ENCODE measurements at places on chromosomes 3 and 15. TPM values are rescaled to one million over a fixed set of nuclear protein-coding genes. Genes with fewer than 3 reads are reported as not detected.

DNA sequence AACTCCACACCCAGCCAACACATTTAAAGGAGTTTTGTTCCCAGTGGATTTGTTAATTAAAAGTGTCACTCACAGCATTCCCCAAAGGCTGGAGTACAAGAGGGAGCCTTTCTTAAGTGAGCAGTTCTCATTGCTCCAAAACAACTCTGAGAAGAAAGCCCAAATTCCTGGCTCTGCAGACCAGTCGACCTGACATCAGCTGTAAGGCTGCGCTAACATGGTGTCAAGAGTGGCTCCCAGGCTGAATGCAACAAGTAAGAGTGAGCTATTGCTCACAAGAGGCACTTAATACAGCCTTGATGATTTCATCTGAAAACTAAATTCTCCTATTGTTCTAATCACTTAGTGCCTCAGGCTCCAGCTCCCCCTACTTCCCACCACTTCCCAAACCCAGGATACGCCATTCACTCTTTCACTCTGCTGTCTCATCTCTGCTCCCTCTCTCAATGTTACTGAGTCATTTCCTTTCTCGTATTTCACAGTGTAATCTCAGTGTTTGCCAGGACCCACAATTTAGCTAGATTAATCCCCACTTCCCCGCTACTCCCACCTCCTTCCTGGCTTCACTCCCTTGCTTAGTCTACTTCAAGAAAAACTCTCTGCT, 81.8 kb downstream of the WWTR1 start:
- DNase-seq, result peak; percentile 68
- peak overlapping the region; percentile 96 for H3K27ac ChIP-seq
- peak overlapping the region; percentile 37 for H3K4me3 ChIP-seq
- H3K4me1 ChIP-seq, result peaks cover 90% of the 10 kb centered on the region

- DNase-seq, result no peak
- H3K4me1 ChIP-seq, result peaks cover 19% of the 10 kb centered on the region
- no peaks in the 10 kb centered on the region for H3K36me3 ChIP-seq
- H3K27me3 ChIP-seq, result no peaks in the 10 kb centered on the region
Measured at GRCh38 chr3:188390775-188391443, 237.0 kb downstream of the LPP start.

DNA sequence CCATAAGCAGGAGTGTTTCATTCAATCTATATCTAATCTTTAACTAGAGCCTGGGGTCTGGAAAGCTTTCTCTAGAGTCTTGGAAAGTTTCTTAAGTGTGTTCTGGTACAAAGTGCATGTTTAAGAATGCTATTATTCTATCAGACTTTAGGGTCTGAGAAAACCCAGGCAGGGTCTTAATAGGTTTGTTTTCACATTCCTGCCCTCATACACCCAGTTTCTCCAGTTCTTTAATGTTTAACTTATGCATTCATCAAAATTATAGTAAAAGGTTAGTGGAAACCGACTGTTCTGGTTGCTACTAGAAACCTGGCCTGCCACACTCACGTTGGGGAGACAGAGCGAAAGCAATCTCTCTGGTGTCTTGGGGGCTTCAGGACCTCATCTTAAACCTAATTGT, 102.9 kb upstream of the WDR72 start:
- DNase-seq, result no peak
- no peaks in the 10 kb centered on the region for H3K36me3 ChIP-seq
- H3K4me3 ChIP-seq, result no peak overlapping the region

- no peak overlapping the region for H3K4me3 ChIP-seq
- peaks cover 56% of the 10 kb centered on the region for H3K27me3 ChIP-seq
- DNase-seq, result peak; percentile 35
- H3K27ac ChIP-seq, result no peak overlapping the region
Measured at GRCh38 chr3:195007766-195008165, 263.2 kb downstream of the XXYLT1 start.

DNA sequence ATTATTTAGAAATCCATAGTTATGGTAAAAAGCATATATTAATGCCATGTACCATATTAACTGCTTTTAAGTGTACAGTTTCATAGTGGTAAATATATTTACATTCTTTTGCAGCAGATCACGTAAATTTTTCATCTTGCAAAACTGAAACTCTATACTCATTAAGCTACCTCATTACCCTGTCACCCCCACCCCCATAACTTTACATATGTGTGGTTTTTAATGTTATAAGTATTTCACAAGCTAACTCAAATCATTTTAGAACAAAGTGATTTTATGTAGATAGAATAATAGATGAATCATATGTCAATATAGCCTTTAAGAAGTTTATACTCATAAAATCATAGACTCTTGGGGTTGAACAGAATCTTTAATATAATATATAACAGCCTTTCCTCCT, 7.1 kb upstream of the TP63 start:
- H3K4me1 ChIP-seq, result peaks cover 12% of the 10 kb centered on the region
- no peak overlapping the region for H3K27ac ChIP-seq
- H3K36me3 ChIP-seq, result no peaks in the 10 kb centered on the region
- no peak overlapping the region for H3K4me3 ChIP-seq
- H3K27me3 ChIP-seq, result no peaks in the 10 kb centered on the region

- H3K36me3 ChIP-seq, result no peaks in the 10 kb centered on the region
- H3K27ac ChIP-seq, result no peak overlapping the region
- DNase-seq, result no peak
- no peaks in the 10 kb centered on the region for H3K4me1 ChIP-seq
- H3K27me3 ChIP-seq, result no peaks in the 10 kb centered on the region
Measured at GRCh38 chr15:52876991-52877663, 87.0 kb upstream of the ONECUT1 start.

FEZF2 gene
- total RNA-seq, result not detected

All from osteoblast (primary cell).